ENCODE measurements at places on chromosomes 7 and 10. TPM values are rescaled to one million over a fixed set of nuclear protein-coding genes. Genes with fewer than 3 reads are reported as not detected.

Gene SPDYE2B
- polyA plus RNA-seq, result not detected

Gene BAMBI
- polyA plus RNA-seq, result 2.0 TPM

Gene MRC1
- polyA plus RNA-seq, result 3.1 TPM

Gene TMEM72
- polyA plus RNA-seq, result not detected

Gene BHLHA15
- not detected for polyA plus RNA-seq

Gene HOXA1
- polyA plus RNA-seq, result 0.22 TPM

Gene CFAP70
- polyA plus RNA-seq, result 0.83 TPM

- DNase-seq, result no peak
These were observed 26.1 kb upstream of the GPAM start for GRCh38 chr10:112209684-112210131.

- no peak for DNase-seq
These were observed 52.2 kb upstream of the MKI67 start for GRCh38 chr10:128178302-128178958.

- no peak for DNase-seq
These were observed 145.6 kb upstream of the NPY start for GRCh38 chr7:24138343-24138742.
